ENCODE measurements at places on chromosomes 5 and 9.

- DNase-seq: no peak
These were observed 105.2 kb upstream of the IER5L start for GRCh38 chr9:129283291-129283691.

DNA sequence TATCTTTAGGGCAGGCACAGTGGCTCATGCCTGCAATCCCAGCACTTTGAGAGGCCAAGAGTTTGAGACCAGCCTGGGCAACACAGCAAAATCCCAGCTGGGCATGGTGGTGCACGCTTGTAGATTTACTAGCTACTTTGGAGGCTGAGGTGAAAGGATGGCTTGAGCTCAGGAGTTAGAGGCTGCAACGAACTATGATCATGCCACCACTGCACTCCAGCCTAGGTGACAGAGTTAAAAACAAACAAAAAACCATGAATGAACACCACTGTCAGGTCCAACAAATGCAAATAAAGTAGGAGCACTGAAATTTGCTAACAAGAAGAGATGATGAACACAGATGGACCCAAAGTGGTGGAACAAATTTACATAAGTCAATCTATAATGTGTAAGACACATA, 4.9 kb downstream of the PTBP3 start:
- DNase-seq: no peak

- DNase-seq: no peak
These were observed 16.2 kb downstream of the PBX3 start for GRCh38 chr9:125763394-125763801.

DNA sequence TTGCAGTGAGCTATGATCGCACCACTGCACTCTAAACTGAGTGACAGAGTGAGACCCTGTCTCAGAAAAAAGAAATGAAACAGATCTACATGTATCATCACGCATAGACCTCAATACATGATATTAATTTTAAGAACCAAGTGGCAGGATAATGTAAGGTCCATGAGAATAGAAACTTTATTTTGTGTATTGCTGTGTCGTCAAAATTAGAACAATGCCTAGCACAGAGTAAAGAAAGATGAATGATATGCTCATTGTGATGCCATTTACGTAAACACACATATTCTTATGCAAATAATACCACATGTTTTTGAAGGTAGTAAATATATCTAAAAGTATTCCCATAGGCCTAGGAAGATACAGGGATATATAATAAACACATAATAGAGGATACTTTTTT, 3.6 kb upstream of the UIMC1 start:
- DNase-seq: no peak

GRCh38 chr9:89606624-89607311, 2.0 kb downstream of the GADD45G start:
- peak; percentile 3 for DNase-seq

DNA sequence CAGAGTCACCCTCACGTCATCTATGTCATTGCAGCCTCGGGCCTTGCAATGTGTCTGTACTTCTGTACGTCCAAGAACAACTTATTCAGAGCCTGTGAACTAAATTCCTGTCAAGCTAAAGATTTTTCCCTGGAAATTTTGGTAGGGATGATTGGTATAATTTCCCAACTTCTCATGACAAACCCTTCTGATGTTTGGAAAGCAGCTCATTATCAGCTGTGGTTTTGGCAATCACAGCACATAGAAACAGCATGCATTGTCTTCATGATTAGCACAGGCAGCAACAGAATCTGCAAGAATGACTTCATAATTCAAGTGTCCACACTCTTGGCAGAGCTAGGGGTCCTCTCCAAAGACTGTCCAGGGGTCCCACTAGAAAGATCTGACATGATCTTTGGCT, 49.5 kb downstream of the APBA1 start:
- no peak for DNase-seq

DNA sequence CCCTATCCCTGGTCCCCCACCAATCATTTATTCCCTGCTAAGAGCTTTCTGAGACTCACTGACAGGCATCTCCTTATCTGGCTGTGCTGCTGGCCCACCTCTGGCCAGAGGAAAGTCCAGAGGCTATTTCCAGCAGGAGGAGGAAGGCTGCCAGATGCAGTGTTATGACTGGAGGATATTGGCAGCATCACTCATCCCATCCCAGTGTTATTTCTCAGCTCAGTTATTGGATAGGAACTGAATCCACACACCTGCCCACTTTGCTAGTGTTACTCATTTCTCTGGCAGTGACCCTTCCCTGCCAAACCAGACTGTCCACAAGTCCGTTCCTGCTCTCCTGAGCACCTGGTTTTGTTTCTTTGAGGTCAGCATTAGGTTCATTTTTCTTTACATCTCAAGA, 228.2 kb downstream of the GRIA1 start:
- DNase-seq: no peak

DNA sequence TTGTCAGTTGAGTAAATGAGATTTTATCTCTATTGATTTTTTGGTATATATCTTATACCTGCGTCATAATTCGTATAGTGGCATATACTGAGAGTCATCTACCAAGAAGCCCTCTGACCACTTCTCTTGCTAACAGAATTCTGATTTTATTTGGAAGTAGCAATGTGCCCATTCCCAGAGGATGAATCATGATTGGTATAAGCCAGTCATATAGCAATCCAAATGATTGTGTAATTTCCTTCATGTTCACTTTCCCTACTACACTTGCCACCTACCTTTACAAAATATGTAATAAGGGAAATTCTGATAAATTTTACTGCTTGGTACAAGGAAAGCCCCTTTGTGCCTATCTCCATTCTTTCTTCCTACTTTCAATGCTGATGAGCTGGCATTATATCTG, 16.1 kb upstream of the ZNF462 start:
- DNase-seq: no peak

DNA sequence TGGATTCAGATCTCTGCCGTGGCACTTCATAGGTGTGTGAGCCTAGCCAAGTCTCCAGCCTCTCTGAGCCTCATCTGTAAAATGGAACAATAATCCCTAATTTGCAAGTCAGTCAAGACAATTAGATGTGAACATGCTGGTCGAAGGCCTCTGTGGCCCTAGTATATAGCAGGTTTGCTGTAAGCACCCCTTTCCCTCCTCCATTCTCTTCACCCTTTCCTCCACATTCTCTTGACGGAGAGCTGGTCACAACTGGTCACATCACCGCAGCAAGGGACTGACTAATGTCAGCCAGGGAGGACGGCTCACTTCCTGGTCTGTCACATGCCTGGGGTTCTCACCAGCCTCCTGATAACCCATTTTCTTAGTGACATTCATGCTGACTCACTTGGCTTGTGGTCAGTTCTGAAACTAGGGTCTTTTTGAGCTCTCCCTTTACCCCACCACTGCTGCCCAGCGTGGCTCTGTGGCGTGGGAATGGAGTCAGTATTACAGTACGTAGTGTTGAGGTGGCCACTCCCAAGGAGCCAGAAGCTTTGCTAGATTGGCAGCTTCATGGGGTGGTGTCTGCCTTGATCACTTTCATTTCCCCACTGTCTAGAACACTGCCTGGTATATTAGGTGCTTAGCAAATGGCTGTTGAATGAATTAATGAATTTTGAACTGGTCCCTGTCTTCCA, 47.8 kb downstream of the ERGIC1 start:
- DNase-seq: peak; percentile 40

DNA sequence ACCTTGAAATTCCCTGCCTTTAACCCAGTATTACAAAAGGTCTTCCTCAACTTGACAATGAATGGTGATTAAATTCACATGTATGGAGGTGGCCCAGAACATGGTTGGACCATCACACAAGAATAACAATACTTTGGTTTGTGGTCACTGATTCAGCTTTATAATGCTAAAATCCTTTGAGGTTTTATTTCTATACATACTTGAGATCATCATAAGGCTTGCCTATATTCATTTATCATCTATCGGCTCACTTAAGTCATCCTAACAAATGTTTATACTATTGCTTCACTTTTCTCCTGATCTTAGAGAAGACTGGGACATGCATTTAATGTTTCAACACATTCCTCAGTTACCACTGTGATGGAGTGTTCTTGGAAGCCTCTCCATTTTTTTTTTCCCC, 191.3 kb downstream of the DMAC1 start:
- no peak for DNase-seq

- DNase-seq: no peak
These were observed 45.3 kb upstream of the CACNA1B start for GRCh38 chr9:137832191-137832700.

DNA sequence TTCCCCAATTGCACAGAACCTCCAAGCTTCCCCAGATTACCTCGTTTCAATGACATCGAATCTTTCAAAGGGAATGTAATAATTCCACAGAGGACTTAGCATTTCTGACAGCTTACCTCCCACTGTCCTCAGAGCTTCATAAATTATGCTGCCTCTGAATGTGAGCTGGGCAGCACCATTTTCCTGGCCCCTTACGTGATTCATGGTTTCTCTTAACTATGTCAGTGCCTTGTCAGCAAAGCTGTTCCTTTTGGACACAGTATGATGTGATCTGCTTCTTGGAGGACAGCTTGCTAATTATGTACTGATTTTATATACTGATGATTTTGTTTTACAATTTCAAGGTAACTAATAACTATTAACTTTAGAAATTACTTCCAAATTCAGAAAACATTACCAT, 27.7 kb upstream of the SSBP2 start:
- no peak for DNase-seq

GRCh38 chr9:78857373-78858225, 560.7 kb downstream of the PSAT1 start:
- DNase-seq: no peak

GRCh38 chr9:126125577-126125976, 201.1 kb upstream of the MVB12B start:
- no peak for DNase-seq

- DNase-seq: no peak
These were observed 739 bp upstream of the PDLIM4 start for GRCh38 chr5:132256783-132257130.

DNA sequence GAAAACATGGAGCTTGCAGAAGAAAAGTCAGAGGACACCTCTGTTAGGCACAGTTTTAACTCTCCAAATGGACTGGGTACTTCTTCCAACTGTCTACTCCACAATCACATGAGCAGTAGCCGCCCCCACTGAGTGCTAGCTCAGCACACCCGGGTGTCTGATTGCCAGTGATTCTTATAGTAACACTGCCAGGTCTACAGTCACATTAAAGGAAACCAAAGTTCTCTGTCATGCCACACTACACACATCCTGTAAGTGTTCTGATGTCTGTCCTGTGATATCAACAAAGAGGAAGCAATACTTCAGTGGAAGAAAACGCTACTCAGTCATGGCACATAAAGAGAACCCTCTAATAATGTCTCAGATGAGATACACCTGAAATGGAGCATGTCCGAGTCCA, at the start of gene HAVCR2:
Gene HAVCR2 (minus strand): TSS at position 69 of the 400 bp plus-strand sequence. CDS start 61 bp downstream, at position 8.
- DNase-seq: peak; percentile 61

DNA sequence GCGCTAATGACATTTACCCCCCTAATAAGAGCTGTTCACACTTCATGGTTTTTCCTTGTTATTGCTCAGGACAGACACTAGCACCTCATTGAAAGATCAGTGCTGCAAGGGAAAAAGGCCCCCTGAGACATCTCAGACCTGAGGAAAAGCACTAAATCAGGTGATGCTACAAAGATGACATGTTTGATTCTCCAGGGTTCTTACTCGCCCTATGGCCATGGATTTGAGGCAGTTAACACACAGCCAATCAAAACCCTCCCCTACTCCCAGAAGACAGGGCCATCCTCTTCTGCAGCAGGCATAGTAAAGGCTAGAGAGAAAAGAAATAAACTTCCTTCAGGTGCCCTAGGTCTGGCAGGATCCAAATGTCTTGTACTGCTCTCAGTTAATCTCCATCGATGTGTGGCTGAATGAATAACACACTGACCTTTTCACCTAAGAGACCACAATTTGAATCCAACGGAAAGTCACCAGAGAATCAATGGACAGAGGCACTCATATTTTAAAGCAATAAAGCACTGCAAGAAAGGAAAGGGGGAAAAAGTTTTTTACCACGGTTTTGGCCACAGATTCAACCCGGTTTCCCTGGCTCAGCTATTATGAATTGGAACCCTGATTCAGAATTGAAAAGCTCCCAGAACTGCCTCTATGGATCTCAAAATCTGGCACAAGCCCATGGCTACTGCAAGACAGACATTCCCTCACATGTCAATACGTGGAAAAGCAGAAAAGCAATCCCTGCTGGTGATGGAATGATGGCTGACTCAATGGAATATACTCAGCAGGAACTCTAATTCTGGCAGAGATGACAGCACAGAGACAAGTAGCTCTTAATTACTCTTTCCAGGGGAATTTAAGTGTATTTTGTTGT, 329.5 kb downstream of the BNC2 start:
- DNase-seq: no peak
